ENCODE measurements at places on chromosomes 5 and 9.
A peak's percentile ranks its signal among the peaks of the same experiment; 100 is the strongest.

GRCh38 chr9:86287013-86287412, 4.7 kb upstream of the ISCA1 start:
- DNase-seq: peak; percentile 82

DNA sequence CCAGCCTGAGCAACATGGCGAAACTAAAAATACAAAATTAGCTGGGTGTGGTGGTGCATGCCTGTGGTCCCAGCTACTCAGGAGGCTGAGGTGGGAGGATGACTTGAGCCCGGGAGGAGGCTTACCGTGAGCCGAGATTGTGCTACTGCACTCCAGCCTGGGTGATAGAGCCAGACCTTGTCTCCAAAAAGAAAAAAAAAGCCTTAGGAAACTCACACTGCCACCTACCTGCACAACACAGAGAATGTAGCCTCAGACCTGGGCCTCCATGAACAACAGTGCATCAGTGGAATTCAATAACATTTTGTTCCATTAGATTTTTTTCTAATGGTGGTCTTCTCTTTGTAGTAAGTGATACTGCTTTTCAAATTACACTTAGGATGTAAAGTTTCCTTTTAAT, 63.8 kb upstream of the RARS1 start:
- no peak for DNase-seq

DNA sequence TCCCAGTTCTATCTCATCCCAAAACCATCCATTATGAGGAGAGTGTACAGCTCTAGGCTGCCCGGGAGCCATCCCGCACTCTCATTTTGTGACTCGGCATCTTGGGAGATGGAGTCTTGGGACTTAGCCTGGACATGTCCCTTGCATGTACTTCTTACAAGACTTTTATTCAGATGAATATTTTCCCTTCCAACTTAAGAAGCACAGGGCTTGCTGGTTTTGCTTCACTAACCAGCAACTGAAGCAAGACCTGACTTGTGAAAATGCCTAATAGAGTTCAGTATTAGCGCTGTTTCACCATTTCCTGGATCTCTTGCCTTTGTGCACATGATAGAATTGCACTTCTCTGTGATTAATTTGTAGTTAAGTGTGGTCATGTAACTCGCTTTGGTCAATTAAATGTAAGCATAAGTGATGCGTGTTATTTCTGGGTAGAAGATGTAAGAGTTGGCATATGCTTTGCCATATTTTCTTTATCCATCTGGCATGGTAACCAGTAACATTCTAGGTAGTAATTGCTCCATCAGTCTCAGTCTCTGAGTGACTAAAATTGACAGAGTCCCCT, 55.8 kb downstream of the PDCD1LG2 start:
- no peak for DNase-seq

DNA sequence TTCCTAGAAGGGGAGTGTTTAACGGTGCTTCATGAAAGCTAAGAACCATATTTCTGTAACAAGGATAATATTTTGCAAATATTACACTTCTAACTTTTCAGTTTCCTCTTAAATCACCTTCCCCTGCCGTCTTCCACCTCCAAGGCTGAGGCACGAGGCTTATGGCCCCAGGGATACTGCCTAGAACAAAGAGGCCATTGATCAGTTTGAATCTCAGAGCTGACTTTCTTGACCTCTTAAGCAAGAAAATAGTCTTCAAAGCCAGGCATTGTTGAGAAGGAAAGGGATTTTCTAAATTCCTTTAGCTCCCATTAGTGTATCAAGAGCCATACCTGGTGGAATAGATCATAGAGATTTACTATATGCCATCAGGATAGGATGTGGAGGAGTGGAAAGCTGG, 566.2 kb downstream of the BNC2 start:
- peak; percentile 68 for DNase-seq

GRCh38 chr9:121156263-121156731, 45.4 kb downstream of the RAB14 start:
- no peak for DNase-seq

- DNase-seq: no peak
These were observed 1.5 kb downstream of the CDC42SE2 start for GRCh38 chr5:131265311-131265803.

DNA sequence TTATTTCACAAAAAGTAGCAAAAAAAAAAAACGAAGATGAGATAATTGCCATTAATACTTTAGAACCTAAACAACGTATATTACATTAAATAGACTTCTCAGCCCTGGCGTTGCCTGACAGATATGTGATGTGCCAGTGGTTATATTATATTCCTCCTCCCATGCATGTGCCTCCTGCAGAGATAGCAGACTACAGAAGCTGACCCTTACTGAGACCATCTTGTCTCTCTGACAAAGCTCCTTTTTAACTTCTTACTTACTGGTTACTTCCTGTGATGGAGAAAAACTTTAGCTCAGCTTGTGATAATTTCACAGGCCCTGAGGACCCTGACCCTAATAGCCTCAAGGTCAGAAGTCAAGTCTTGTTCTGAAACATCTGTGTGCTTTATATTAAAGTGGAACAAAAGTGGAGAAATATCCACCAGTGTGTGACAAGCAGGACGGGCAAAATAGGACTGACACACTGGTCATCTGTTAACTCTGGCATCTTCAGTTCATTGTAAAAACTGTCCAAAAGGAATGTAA, 80.6 kb upstream of the POU5F2 start:
- peak; percentile 64 for DNase-seq

DNA sequence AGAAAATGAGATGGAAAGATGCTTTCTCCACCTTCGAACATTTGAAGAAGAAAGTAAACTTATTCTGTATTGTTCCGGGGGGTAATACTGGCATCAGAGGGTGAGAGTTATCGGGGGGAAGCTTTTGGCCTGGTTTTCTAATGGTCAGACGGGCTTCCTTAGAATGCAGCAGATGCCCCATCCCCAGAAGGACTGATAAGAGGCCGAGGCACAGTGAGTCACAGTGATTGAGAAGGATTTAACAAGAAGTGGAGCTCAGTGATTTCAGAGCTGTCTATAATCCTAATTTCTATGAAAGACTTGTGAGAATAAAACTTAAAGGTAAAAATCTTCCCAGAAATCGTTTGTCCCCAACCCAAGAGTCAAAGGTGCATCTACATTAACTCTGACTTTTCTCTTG, 123.9 kb downstream of the DOCK8 start:
- DNase-seq: no peak

DNA sequence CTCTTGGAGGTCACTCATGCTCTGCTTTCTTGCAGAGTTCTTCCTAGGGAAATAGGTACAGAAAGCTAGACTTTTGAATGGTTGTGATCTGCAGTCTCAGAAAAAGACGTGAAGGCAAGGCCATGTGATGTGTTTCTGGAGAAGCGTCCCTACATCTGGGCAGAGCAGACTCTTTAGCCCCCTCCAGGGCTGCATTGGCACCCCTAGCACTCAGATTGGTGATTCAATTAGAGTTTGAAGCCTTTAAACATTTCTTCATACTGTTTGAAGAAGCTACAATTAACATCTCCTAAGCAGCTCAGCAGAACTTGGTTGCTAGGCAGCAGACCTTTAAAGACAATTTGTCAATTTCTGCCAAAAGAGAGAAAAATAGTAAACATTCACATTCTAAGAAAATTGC, 21.6 kb downstream of the JADE2 start:
- DNase-seq: no peak

DNA sequence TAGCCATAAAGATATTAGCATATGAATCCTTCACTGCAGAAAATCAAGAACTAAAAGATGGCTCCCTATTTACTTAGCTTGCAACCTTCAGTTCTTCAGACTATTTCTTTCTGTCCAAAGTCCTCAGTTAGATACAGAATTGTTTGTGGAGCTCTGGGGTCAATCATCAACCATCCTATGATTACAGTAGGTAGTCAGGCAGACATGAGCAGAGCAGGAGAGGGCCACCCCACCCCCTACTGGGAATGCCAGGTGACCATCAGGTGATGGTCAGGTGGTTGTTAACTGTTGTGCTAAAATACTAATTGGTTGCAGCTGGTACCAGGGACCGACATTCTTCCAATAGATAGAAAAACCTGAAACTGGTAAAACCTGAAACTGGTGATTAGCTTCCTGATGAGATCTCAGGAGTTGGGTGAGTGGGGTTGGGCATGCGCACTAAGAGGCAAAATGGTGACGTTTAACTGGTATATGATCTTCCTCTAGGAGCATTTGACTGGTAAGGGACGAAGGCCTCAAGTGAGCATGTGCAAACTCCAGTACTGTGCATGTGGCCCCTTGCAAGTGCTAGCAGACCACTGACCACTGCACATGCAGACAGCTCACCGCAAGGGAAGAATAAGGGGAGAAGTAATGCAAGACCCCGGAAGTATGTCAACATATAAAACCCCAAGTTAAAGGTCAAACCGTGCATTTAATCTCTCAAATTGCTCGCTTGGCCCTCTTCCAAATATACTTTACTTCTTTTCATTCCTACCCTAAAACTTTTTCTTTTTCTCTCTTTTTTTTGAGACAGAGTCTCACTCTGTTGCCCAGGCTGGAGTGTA, 13.6 kb downstream of the C9orf57 start:
- DNase-seq: no peak

DNA sequence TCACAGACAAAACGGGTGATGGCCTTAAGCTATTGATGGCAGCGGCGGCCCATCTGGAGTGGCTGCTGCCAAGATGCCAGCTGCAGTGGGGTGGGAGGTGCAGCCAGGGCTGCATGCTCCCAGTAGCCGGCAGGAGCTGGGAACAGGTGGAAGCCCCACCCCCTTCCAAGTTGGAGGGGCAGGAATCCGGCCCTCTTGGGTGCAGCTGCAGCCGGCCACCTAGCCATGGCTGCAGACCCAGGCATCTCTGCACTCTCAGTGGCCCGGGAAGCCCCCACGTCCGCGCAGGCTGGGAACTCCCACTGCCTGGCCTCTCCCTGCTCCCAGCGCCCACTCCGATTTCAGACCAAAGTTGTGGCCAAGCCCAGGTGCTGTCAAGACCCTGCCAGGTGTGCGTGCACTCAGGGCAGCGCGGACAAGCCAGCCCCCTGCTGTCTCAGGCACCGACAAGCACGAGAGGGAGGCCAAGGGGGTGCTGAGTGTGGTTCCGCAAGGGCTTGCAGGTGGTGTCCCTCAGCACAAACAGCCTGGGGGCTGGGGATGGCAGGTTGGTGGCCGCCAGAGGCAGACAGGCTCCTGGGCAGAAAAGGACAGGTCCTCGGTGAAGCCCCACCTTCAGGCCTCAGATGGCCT, 115.1 kb upstream of the TSLP start:
- no peak for DNase-seq

- no peak for DNase-seq
These were observed 492.5 kb downstream of the MAT2B start for GRCh38 chr5:163997965-163998364.
